ENCODE measurements at places on chromosomes 5 and 9.

GRCh38 chr5:40384782-40385390, 294.8 kb upstream of the PTGER4 start:
- no peak overlapping the region for H3K27ac ChIP-seq
- H3K36me3 ChIP-seq, result no peaks in the 10 kb centered on the region

DNA sequence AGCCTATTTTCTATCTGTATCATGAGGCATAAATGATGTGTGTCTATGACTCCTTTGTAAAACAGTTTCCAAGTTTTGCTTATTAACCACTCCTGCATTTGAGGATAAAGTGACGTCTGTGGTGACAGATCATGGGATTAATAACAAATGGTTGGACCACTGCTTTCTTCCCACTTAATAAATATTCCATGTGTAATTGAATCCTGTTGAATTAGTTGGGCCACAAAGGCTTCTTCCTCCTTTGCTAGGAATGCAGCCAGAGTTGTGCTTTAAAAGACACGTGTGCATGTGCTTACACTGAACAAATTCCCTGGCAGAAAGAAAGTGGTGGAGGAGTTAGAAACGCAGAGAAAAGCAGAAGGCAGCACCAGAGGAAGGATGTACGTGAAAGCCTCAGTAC, 150.2 kb downstream of the ACTBL2 start:
- no peak for DNase-seq
- H3K36me3 ChIP-seq, result no peaks in the 10 kb centered on the region
- H3K27me3 ChIP-seq, result no peaks in the 10 kb centered on the region
- no peak overlapping the region for H3K4me3 ChIP-seq
- peaks cover 8% of the 10 kb centered on the region for H3K4me1 ChIP-seq

- H3K36me3 ChIP-seq, result peaks cover 13% of the 10 kb centered on the region
- peak overlapping the region; percentile 66 for H3K4me3 ChIP-seq
- DNase-seq, result no peak
- peaks cover 4% of the 10 kb centered on the region for H3K4me1 ChIP-seq
Observed at GRCh38 chr9:128159522-128159783, 612 bp upstream of the BBLN start.

- peaks cover 11% of the 10 kb centered on the region for H3K27me3 ChIP-seq
- H3K4me3 ChIP-seq, result no peak overlapping the region
- H3K4me1 ChIP-seq, result no peaks in the 10 kb centered on the region
- no peak for DNase-seq
Observed at GRCh38 chr9:111212874-111213273, 117.2 kb downstream of the OR2K2 start.

- no peaks in the 10 kb centered on the region for H3K27me3 ChIP-seq
- H3K4me1 ChIP-seq, result peaks cover 33% of the 10 kb centered on the region
- H3K27ac ChIP-seq, result peak overlapping the region; percentile 38
- H3K4me3 ChIP-seq, result no peak overlapping the region
Observed at GRCh38 chr9:14866200-14866749, 44.0 kb downstream of the FREM1 start.

- H3K36me3 ChIP-seq, result no peaks in the 10 kb centered on the region
- H3K4me3 ChIP-seq, result no peak overlapping the region
- no peaks in the 10 kb centered on the region for H3K27me3 ChIP-seq
- peaks cover 7% of the 10 kb centered on the region for H3K4me1 ChIP-seq
Observed at GRCh38 chr5:136780518-136780917, 415.2 kb upstream of the TRPC7 start.

DNA sequence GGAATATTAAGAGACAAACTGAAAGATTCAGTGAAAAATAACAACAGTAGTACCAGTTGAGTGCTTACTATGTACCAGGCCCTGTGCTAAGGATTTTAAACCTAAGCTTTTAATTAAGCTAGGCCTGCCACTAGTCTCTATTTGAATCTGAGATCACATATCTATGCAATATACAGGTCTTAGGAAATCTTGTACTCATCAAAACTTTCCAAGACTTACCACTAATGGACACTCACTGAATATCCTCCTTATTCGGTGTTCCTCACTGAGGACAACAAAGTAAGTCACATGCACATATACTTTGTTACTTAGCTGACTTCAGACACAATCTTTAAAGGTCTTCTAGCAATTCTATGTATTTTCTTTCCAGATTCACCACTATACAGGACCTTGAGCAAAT, 32.6 kb downstream of the DIAPH1 start:
- H3K27me3 ChIP-seq, result no peaks in the 10 kb centered on the region
- DNase-seq, result no peak
- H3K4me3 ChIP-seq, result no peak overlapping the region
- no peak overlapping the region for H3K27ac ChIP-seq
- H3K4me1 ChIP-seq, result no peaks in the 10 kb centered on the region

DNA sequence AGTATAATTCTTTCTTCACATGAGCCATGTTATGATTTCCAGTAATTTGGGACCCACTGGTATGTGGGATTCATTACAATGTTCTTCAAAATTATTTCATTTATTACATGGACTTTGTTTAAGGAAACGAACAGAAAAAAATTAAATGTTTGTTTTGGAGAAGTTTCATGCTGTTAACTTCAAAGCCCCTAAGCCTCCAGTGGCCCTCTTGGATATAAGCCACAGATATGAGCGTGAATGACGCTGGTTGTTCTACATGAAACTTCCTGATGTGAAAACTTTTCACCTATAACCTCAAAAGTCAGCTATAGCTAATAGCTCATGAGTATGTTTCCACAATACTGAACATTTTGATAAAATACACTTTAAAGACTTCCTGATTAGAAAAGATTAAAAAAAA, 334.2 kb downstream of the PDE4D start:
- peaks cover 43% of the 10 kb centered on the region for H3K4me1 ChIP-seq
- no peak overlapping the region for H3K4me3 ChIP-seq

DNA sequence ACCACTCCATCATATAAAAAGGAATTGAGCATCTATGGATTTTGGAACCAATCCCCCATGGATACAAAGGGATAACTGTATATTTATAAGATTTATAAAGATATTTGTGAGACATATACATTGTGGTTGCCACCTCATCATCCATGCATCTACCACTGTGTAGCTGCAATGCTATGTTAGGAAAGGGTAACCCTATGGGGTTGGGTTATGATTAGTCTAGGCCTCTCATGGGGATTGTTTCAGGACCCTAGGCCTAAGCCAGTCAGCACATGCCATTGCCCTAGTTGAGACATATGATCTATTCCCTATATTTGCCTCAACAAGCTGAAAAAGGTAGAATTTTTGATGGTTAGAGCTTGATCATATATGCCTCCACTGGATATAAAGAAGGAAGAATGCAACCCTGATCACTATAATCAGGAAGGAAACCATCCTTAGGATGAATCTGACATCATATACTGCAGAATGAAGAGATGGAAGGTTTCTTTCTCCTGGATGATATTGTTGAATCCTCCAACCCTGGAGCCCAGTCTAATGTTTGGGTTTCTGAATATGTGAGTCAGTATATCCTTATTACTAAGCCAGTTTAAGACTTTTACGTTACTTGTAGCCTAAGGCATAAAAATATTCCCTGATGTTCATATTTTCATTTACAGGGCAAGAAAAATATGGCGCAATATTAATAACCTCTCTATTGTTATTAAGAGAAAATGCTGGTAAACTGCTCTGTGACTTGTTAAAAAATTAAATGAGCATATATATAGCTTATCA, 94.2 kb downstream of the ADAMTS19 start:
- H3K4me3 ChIP-seq, result no peak overlapping the region
- no peaks in the 10 kb centered on the region for H3K36me3 ChIP-seq
- no peaks in the 10 kb centered on the region for H3K27me3 ChIP-seq

GRCh38 chr5:162497455-162497854, 429.9 kb downstream of the GABRG2 start:
- H3K4me3 ChIP-seq, result no peak overlapping the region
- DNase-seq, result no peak
- no peak overlapping the region for H3K27ac ChIP-seq
- H3K27me3 ChIP-seq, result no peaks in the 10 kb centered on the region
- no peaks in the 10 kb centered on the region for H3K4me1 ChIP-seq

GRCh38 chr9:112112519-112112918, 62.6 kb downstream of the SUSD1 start:
- H3K4me3 ChIP-seq, result no peak overlapping the region
- H3K27ac ChIP-seq, result peak overlapping the region; percentile 12
- peaks cover 10% of the 10 kb centered on the region for H3K36me3 ChIP-seq
- no peak for DNase-seq
- no peaks in the 10 kb centered on the region for H3K4me1 ChIP-seq

- H3K4me1 ChIP-seq, result peaks cover 9% of the 10 kb centered on the region
- no peak for DNase-seq
- no peaks in the 10 kb centered on the region for H3K36me3 ChIP-seq
- H3K27ac ChIP-seq, result no peak overlapping the region
- H3K4me3 ChIP-seq, result no peak overlapping the region
Observed at GRCh38 chr5:132799392-132799791, 13.7 kb upstream of the SOWAHA start.

DNA sequence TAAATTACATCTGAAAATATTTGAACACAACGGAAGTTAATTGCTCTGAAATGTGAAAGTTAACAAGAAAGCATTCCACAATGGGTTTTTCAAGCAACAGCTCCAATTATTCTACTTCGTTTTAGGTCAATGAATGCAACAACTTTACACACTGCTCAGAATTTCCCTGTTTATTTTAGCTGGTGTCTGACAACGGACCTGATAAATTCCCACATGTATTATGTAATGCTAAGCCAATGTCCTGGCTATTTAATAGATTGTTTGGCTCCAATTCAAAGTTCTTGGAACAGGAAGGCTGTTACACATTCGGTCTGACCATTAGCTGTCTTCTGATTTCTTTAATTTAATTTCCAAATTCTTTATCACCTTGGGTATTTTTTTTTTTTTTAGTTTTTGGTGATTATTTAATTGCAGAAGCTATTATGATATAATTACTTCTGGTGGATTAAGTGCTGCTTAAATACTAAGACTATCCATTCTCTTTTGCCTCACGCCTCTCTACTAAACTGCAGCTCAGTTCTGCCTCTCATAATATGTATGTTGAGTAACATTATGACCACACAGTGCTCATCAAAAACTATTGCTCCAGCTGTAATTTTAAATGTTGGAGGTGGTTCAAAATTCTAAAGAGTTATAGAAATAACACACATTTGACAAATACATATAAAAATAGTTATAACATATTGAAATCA, 57.9 kb downstream of the MEF2C start:
- H3K4me3 ChIP-seq, result no peak overlapping the region
- H3K4me1 ChIP-seq, result peaks cover 27% of the 10 kb centered on the region

GRCh38 chr9:17280350-17281012, 145.6 kb downstream of the CNTLN start:
- H3K4me3 ChIP-seq, result no peak overlapping the region
- DNase-seq, result no peak
- peaks cover 25% of the 10 kb centered on the region for H3K36me3 ChIP-seq
- H3K27ac ChIP-seq, result no peak overlapping the region
- no peaks in the 10 kb centered on the region for H3K27me3 ChIP-seq
- no peaks in the 10 kb centered on the region for H3K4me1 ChIP-seq

All from mesothelial cell of epicardium (in vitro differentiated cells).